WERI-Rb-1 (cell line): ENCODE measurements at places on chromosomes 7 and 10.
A peak's percentile ranks its signal among the peaks of the same experiment; 100 is the strongest.

GRCh38 chr7:20647036-20647435 lies 31.6 kb downstream of the ABCB5 start:
- DNase-seq: no peak

GRCh38 chr7:40058026-40058425 lies 76.4 kb downstream of the MPLKIP start:
- DNase-seq: no peak

- no peak for DNase-seq
Measured at GRCh38 chr10:3331187-3331586, 158.6 kb upstream of the PITRM1 start.

DNA sequence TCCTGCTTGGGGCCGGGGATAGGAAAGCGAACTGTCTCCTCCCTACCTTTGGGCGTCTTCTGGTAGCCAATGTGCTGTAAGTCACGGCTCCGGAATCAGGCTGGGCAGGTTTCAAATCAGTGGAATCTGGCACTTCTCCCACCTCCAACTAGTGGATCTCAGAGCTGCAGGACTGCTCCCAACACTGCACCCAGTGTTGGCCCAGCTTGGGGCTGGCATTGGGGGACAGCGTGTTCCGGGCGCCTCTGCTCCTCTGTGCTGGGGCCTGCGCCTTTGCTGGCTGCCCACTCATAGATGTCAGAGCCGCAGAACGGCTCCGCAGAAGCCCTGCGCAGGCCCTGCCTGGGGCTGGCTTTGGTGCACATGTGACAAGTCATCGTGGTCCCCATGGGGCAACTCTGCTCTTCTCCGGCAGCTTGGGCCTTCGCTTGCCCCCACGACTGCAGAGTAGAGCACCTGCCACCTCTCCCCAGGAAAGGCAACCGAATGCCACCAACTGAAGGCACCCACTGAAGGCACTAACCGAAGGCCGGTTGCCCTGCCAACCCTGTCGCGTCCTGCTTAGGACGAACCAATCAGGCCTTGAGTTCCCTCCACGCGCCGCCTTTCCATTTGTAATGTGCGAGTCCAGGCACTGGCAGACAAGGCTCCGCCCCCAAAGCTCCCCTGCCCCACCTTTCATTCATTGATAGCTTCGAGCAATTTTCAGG lies 85.5 kb upstream of the ABI1 start:
- DNase-seq: no peak

DNA sequence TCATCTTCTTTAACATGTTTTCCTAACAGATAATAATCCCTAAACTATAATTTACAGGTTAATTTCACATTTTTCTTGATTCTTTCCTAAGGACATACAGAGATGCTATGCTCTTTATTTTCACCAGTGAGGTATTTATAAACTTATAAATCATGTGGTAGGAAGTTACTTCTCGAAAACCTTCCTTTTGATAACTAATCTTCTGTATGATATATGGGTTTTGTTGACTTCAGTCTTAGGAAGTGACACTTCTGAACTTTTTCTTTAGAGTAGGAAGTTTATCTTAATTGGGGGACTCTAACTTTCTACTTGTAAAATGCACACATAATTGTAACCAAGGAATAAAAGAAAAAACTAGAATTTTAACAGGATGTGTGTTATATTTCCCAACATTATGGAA lies 9.8 kb upstream of the PNPLA8 start:
- no peak for DNase-seq

DNA sequence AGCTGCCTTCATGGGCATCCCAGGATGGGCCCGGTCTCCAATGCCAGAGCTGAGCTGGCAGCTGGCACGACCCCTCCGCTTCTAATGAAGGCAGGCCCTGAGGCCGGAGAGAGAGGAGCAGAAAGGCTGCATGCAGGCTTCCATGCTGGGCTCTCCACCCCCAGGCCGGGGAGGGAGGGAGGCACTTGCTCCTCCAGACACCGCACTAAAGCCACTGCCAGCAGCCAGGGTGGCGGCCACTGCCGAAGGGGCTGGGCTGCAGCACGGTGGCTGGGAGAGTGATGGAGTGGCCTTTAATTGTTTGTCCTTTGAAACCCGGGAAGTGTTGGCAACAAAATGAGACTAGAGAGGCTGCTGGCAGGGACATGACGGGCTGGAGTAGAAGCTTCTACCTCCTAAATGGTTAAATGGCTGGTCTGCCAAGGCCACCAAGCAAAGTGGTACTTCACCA lies 236.5 kb downstream of the SKAP2 start:
- no peak for DNase-seq

DNA sequence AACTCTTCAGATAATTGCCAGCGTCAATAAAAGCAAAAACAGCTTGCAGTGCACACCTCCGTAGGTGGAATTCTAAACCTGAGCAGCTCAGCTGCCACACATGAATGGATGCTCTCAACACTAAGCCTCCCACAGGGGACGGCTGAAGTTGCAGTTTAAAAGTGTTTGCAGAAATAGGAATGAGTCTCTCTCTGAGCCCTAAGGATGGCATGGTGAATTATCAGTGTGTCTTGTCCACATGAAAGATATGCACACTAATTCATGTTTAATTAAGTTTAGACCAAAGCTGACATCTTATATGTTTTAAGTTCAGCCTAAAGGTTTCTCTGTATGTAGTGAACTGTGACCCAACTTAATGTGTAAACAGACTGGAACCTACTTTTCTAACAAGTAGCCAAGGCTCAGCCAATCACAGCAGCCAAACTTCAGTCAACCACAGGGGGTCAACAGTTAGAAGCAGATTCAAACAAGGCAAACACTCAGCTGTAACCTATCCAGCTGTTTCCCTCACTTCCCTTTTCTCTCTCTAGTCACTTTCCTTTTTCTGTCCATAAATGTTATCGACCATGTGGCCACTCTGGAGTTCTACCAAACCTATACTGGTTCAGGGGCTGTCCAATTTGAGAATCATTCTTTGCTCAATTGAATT lies 38.1 kb downstream of the CTTNBP2 start:
- DNase-seq: no peak

- DNase-seq: peak; percentile 50
Measured at GRCh38 chr10:121668314-121669027, 70.2 kb upstream of the FGFR2 start.

- no peak for DNase-seq
Measured at GRCh38 chr7:121379930-121380329, 16.2 kb downstream of the FAM3C start.

- no peak for DNase-seq
Measured at GRCh38 chr7:16423761-16424160, 2.4 kb upstream of the CRPPA start.

GRCh38 chr7:54917613-54918391 lies 101.0 kb upstream of the EGFR start:
- no peak for DNase-seq

- DNase-seq: no peak
Measured at GRCh38 chr7:77242068-77242467, 42.4 kb upstream of the FGL2 start.

DNA sequence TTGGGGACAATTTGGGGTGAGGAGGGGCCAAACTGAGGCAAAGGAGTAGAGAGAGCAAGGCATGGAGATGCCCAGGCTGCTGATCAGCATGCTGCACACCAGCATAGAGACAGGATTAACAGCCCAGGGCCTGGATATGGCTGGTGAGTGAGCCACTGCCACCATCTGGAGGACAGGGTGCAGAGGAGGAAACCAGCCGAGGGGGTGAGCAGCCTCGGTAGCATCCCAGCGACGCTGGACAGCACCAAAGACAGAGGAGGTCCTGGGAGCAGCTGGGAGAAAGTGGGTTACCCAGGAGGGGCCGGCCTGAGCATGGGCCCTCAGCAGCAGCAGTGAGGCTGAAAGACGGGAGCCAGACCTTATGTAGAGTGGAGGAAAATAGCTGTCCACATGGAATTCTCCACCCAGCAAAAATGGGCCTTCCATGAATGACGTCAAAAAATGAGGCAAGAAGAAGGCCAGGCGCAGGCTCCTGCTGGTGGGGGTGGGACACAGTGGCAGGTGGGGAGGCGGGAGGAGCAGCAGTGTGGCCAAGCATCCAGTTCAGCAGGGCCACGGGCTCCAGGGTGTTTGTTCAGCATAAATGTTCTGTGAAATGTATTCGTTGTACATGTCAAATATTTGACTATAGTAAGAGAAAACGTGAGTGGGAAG lies 16.7 kb downstream of the RET start:
- peak; percentile 60 for DNase-seq

- DNase-seq: no peak
Measured at GRCh38 chr7:151925446-151926335, 30.6 kb upstream of the GALNTL5 start.

- no peak for DNase-seq
Measured at GRCh38 chr7:120838281-120838682, 19.7 kb downstream of the TSPAN12 start.

DNA sequence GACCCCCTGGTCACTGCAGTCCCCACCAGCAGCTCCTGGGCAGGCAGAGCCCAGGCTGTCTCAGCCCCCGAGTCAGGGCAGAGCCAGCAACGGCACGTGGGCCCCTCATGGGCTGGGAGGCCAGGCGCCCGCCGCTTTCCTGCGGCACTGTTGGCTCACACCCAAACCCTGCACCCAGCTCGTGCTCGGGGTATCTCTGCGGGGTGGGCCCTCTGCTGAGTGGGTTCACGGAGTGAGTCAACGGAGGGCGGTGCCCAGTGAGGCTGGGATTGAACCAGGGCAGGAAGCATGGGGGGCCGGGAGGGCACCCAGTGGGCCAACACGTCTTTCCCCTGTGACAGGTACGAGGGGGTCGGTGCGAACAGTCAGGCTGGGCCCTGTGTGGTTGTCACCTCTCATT lies 28.9 kb downstream of the ADAP1 start:
- DNase-seq: no peak

DNA sequence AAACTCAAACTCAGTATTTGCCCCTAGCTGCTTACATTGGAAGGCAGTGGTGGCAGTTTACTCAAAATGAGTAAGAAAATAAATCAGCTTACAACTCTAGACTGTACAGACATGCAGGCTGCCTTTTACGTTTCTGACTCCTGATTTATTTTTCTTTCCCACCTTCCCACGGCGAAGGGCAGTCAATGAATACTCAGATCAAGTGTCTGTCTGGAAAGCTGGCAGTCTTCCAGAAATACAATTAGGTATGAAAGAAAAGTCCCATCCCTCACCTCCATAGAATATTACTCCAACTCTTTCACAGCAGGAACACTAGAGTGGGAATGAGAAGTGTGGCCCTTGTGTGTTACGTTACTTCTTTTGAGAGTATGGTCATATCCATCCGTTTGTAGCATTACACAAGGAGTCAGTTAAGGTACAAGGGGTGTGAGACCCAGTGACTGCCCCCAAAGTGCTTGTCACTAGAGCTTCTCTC lies 1.3 kb upstream of the PAPSS2 start:
- no peak for DNase-seq

DNA sequence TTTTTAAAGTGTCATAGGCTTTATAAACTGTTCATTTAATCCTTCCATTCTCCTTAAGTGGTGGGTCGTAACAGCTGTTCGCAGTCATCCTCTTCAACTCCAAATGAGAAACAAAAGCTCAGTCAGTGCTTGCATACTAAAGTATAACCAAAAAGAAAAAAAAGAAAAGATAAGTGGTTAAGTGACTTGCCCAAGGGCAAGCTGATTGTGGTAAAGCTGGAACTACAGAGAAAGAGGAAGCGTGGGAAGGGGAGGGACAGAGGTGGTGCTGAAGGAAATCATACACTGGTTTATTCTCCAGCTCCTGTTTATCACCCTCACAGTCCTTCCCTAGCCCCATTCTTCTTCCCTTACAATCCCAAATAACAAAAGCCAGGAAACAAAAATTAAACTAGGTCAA lies 29.6 kb downstream of the IDE start:
- no peak for DNase-seq

GRCh38 chr7:147048864-147049263 lies 932.3 kb downstream of the CNTNAP2 start:
- DNase-seq: no peak

DNA sequence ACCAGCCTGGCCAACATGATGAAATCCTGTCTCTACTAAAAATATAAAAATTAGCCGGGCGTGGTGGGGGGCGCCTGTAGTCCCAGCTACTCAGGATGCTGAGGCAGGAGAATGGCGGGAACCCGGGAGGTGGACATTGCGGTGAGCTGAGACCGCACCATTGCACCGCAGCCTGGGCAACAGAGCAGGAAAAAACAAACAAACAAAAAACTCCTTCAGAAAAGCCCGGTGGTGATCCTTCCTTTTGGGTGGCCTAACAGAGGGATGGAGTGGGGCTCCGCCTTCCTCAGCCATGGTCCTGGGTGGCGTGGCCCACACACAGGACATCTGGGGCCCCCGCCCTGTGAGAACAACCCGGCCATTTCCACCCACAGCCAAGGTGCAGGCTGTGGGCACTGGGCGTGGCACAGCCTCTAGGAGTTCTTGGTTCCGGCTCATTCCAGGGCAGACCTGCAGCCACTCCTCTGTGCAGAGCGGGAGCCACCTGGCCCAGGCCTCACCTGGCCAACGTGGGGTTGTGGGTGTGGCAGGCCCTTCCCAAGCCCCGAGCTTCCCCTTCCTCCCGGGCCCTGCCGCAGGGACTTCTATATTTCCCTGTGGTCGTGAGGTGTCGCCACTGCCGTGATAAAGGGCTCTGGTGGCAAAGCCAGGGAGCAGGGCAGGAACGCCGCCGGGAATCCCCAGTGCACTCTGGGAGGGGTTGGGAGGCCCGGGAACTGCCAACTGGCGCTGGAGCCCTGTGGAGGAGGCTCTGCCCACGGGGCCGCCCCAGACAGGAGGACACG lies 37.6 kb downstream of the GET4 start:
- no peak for DNase-seq

DNA sequence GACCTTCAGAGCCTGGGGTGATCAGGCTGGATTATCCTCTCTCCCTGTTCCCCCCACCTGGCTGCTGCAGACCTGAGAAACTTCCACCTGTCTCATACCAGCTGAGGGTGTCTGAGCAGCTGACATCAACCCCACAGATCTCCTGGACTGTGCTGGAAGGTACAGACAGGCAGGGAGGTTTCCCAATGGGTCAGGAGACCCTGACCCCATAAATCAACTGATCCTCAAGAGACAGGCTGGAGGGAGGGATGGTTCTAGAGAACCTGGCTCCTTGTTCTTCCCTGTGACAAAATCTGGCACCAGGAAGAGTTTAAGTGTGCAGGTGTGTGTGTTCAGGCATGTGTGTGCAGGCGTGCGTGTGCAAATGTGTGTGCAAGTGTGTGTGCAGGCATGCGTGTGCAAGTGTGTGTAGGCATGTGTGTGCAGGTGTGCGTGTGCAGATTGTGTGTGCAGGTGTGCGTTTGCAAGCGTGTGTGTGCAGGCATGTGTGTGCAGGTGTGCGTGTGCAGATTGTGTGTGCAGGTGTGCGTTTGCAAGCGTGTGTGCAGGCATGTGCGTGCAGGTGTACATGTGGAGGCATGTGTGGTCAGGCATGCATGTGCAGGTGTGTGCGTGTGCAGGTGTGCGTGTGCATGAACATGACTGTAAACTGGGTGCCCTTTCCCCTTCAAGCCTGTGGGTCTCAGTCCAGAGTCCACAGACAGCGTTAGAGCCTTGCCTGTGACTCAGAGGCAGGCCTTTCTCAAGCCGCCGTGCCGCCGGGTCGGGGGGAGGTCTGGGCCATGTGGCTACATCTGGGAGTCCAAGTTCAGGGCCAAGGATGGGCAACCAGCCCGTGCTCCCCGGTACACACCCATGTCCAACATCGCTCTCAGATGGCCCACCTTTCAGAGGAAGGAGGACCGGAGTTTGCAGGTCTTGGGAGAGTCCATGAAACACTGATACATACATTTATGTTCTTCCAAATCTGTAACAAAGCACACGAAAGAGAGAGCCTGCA lies 50.1 kb upstream of the ELN start:
- DNase-seq: peak; percentile 33
